ENCODE measurements at places on chromosomes 6 and 20.

- no peak for DNase-seq
These were observed 401 bp downstream of the SLC32A1 start for GRCh38 chr20:38724626-38725147.

DNA sequence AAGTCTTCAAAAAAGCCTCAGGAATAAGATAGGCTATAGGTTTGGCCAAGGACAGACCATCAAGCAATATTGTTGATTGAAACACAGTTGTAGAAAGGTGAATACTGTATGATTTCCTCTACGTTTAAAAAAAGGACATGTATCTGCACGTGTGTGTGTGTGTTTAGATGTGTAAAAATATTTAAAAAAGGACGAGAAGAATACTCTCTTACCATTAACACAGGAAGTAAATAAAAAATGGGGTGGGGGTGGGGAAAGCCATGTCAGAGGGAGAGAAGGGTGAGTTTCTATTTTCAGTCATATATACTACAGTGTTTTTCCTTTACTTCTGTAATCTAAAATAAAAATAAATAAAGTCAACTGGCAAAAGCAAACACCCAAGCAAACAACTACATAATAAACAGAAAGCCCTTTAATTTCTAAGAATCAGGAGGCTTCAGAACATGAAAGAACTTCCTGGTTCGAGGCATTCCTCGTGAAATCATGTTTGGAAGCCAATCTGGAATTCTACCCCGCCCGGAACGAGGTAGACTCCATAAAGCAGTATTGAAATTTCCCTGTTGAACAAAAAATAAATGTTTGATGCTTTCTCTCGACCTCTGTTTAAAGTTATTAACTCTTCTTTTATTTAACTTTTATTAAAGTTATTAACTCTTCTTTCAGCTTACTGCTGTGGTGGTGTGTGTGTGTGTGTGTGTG lies 158.1 kb upstream of the ZNF217 start:
- DNase-seq, result no peak

DNA sequence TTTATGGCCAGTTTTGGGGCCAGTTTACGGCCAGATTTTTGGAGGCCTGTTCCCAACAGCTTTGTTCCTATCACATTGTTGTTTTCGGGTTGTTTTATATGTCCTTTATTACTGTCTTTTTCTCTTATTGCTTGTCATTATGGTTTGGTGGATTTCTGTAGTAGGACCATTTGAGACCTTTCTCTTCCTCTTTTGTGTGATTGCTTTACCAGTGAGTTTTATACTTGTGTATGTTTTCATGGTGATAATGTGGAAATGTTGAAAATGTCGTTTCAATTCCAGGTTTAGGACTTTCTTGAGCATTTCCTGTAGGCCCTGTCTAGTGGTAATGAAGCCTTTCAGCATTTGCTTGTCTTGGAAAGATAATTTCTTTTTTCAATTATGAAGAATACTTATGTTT lies 17.8 kb downstream of the HLA-B start:
- no peak for DNase-seq

GRCh38 chr6:90144928-90145555 lies 151.6 kb downstream of the BACH2 start:
- no peak for DNase-seq

DNA sequence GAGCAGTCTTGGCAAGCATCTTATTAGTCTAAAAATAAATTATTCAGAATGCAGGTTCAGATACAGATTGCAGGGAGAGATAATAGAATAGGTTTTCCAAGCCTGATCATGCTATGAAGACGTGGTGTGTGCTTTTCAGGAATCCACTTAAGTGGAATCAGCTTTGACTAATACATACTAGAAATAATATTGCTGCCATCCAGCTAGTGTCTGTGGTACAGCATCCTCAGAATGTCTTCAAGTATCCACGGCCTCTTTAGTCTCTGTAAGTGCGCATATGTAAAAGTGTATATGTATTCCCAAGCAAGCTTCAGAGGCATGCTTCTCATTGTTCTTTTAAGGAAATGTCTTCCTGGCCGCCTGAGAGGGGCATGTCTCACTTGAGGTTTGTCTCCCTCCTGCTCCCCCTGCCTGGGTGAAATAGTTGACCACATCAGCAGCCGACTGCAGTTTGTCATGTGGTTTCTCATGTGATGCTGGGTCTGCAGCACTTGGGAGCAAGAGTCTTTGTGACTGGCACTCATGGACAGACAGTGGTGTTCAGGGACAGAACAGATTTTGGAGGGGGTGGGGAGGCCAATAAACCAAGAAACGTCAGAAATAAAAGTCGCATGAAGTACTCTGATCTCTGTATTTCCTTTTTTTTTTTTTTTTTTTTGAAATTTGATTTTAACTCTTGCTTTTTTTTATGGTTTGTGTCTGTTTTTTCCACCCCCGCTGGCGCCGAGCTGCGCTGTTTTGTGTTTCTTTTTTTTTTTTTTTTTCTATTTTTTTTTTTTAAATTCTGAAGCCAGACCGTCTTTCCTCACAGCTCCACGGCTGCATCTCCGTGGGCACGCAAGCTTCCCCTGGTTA lies 150.8 kb downstream of the PRL start:
- no peak for DNase-seq

GRCh38 chr20:45735988-45736387 lies 13.8 kb downstream of the SPINT4 start:
- no peak for DNase-seq

- no peak for DNase-seq
These were observed 51.1 kb downstream of the SGK1 start for GRCh38 chr6:134266776-134267175.

GRCh38 chr6:47342824-47343223 lies 33.1 kb upstream of the TNFRSF21 start:
- no peak for DNase-seq

- no peak for DNase-seq
These were observed 163.9 kb upstream of the SULF2 start for GRCh38 chr20:47949230-47949629.

GRCh38 chr20:36850759-36851158 lies 25.2 kb upstream of the TLDC2 start:
- DNase-seq, result no peak

DNA sequence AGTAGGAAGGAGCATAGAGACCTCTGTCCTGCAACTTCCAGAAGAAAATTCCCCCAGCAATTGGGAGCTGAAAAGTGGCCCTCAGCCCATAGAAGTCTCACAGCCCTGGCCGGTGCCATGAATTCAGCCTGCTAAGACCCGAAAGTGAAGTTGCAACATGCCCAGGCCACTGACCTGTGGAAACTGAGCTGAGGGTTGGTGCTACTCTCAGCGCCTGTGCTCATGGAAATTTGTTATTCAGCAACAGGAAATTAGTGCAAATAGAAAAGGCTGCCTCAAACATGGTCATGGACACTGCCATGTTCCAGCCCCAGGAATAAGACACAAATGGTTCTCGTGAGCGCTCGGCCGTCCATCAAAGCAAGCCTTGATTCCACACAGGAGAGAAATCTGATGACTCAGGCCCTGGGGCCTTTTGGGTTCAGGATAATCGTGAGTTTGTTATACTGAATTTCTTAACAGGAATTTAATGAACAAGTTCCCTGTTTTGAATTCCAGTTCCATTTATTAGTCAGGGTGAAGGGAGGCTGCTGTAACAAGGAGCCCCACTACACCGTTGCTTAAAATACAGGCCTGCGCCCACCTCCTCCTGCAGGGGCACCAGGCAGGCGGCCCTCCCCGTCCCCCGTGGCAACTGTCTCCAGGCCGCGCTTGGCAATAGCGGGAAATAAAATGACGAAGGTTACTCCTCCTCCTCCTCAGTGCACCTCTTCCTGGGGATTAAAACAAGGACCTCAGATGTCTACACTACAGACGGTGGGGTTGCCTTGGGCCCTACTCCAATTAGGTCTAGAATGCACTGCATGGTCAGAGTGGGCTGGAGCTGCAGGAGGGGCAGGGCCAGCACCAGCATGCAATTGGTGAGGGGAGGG lies 152.9 kb downstream of the ERMARD start:
- DNase-seq, result no peak

- DNase-seq, result no peak
These were observed 18.2 kb downstream of the WRNIP1 start for GRCh38 chr6:2783188-2783963.

- DNase-seq, result no peak
These were observed 86.8 kb downstream of the CDK19 start for GRCh38 chr6:110728501-110728900.

- no peak for DNase-seq
These were observed 4.6 kb upstream of the GUCA1B start for GRCh38 chr6:42199106-42199981.

GRCh38 chr6:4956625-4957024 lies 47.2 kb downstream of the RPP40 start:
- no peak for DNase-seq

DNA sequence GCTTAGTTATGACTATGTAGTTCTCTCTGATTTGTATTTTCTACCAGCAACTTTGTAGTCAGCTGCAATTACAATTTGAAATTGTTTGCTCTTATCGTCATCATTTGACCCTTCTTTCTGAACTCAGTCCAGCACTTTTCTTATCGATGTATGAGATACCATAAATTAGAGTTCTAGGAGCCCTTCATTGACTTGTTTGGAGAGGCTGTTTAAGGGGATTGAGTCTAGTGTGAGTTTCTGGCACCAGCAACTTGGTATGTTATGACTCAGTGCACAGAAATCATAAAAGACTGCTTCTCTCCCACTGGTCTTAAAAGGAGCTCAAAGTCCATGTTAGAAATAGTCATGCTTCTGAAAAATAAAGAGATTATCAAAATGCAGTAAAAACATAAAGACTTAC lies 190.3 kb downstream of the TENT5A start:
- DNase-seq, result no peak

- DNase-seq, result no peak
These were observed 5.9 kb downstream of the CD2AP start for GRCh38 chr6:47483516-47483852.

DNA sequence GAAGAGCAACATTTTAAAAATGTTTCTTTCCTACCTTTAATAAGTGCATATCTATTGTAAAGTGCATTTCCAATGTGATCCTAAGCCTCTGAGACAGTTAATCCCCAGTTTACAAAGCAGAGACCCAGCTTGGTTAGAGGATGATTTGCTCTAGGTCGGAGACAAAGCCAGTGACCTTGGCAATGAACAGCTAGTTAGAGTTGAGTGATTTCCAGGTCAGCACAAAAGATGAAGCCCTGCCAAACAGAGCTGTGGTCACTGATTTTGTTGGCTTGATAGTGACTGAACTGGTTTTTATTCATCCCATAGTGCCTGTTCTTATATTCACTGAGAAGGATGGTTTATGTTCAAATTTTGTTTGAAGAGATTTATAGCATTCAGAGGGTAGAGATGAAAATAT lies 56.6 kb upstream of the CD83 start:
- no peak for DNase-seq

- no peak for DNase-seq
These were observed 117.2 kb upstream of the CD93 start for GRCh38 chr20:23203310-23203709.

DNA sequence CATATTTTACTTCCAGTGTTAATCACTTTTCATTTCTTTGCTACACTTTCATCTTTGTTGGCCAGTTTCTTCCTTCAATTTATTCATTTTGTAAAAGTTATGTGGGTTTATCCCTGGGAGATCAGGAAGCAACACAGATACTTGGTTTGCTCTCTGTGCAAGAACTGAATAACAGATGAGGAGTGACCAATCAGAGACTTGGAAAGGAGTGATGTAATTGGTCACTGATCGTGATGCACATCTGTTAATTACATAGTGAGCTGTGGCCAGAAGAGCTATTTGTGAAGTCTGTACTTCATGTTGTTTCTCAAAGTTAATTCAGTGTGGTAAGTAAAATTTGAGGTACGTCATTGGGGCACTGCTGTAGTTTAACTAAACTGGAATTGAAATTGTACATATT lies 21.3 kb downstream of the ANKRD6 start:
- no peak for DNase-seq

- DNase-seq, result no peak
These were observed 21.6 kb upstream of the FBXO9 start for GRCh38 chr6:53043581-53043980.

- DNase-seq, result no peak
These were observed 9.7 kb upstream of the FILIP1 start for GRCh38 chr6:75503291-75503690.

DNA sequence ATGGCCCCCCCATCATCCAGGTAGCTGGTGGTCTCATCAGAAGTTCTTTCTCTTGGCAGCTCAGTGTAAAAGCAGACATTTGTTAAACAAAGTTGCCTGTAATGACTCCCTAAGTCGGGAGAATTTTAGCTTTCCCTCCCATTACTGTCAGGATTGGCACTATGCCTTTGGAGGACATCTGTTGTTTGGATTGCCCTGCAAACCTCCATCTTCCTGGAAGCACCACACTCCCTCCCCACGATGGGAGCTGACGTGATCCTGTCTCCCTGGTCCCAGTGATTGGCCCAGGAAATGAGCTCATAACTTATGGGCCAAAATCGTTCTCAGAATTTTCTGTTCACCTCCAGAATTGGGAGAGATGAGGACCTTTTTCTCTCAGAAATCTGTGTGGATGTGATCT lies 42.6 kb upstream of the CNR1 start:
- no peak for DNase-seq

DNA sequence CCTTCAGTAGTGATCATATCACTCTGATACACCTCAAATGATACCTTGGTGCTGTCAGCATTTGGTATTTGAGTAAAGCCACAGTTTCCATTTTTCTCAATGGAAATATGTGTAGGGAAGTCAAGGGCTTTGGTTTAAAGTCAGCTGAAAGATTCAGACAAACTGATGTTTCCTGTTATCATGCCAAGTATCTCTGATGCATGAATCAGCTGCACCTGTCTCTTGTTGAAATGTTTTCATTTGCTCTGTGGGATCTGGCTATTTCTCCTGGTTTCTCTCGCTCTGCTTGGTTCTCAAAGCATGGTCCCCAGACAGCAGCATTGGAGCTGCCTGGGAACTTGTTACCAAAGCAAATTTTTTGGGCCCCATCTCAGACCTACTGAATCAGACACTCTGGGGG lies 23.5 kb downstream of the ZFP64 start:
- no peak for DNase-seq

DNA sequence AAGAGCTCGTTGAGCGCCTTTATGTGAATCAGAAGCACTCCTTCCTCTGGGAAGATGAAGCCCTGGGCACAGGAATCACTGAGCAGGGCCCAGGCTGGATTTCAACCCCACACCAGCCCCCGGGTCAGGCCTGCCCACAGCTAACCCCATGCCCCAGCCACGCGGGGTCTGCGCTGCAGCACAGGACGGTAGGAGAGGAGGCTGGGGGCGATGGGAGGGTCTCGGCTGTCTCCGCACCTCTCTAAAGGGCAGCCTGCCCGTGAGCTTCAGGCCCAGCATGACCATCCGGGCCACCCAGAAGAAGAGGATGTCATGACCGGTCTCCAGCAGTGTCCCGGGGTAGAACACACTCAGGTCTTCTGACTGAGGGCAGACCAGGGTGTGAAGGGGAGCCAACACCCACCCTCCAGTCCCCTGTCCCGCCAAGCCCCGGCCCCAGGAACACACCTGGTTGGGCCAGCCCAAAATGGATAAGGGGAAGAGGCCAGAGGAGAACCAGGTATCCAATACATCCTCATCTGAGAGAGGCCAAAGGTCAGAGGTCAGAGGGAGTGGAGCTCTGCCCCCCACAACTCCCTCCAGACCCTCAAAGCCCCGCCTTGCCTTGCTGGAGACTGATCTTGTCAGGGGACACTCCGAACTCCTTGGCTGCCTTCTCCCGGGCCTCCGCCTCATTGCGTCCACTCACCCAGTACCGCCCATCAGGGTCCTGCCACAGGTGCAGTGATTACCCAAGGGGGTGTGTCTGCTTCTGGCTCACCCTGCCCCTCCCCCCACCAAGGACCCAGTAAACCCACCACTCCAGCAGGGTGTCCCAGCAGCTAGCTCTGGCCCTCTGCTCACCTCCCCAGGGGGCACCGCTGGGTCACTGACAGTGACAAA lies 4.4 kb upstream of the VWA7 start:
- no peak for DNase-seq

All from NCI-H1930 (cell line).